ENCODE measurements at places on chromosomes 6 and 20.

GRCh38 chr6:54308289-54308985, at the start of gene TINAG:
Gene TINAG, plus strand, starts transcription at chr6:54308441. Its CDS starts 110 bp downstream, at chr6:54308551.
- DNase-seq = no peak

DNA sequence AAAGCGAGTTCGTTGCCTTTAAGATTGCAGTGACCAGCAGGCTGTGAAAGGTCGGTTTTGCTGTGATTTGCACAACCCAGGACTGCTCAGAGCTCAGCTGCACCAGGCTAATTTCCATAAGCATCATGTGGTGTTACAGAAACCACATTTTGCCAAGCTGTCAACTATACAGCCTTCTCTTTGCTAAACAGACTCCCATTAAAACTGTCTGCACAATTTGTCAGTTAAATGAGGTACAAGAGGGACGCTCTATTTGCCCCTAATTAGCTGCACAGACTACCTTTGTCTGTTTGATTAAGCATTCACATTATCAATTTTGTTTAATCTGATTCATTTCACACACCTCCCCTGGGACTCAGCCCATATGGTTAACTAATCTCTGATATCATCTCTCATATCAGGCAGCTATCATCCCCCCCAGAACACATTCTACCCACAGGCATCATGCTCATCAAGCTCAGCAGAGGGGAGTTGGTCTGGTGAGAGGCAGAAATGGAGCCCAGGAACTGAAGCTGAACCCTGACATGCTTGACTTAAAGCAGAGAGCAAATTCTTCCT, 62.1 kb downstream of the OLIG3 start:
- no peak for DNase-seq

GRCh38 chr6:57182017-57182432, 9.9 kb downstream of the BAG2 start:
- no peak for DNase-seq

DNA sequence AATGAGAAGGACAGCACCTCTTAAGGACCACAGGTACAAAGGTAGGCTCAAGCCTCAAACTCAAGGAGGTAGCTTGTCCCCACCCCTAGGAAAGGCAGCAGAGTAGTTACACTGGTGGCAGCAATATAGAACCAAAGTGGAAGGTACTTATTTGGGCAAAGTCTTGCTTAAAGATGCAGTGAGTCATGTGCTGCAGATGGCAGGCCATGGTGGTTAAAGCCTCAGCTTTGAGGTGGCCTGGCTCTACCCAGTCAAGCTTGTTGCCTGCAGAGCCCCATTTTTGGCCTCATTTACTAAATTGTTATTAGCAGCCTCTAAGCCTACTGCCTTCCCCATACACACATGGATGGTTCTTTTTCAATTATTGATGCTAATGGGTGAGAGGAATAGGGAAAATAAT, 146.0 kb downstream of the ELOVL4 start:
- no peak for DNase-seq

- no peak for DNase-seq
Measured at GRCh38 chr6:150322466-150322871, 46.3 kb upstream of the IYD start.

DNA sequence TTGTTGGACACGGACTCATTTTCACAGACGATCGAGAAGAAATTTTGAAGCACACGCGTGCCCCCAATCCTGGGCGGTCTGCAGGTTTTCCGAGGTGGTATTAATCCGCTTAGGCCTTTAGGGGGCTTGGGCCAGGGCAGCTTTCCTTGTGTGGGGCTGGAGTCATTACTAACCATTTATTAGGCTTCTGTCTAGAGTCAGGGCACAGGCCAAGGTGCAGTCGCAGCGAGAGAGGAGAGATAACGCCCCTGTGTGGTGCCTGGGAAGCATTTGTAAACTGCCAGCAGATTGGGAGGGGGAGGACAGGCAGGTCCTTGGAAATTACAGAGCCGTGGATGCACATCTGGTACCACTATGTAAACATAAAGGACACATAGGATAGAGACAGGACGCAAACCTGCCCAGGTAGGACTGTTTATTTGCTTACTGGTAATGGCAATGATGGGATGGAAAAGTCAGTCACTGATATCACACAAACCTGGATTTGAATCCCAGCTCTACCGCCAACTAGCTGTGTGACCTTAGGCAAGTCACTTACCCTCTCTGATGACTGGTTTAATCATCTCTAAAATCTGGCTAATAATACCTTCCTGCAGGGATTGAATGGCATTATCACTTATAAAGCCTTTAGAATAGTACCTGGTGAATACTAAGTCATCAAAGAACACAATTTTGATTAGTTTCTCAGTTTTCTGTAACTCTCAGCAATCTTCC, 76.4 kb downstream of the TMEM242 start:
- no peak for DNase-seq

DNA sequence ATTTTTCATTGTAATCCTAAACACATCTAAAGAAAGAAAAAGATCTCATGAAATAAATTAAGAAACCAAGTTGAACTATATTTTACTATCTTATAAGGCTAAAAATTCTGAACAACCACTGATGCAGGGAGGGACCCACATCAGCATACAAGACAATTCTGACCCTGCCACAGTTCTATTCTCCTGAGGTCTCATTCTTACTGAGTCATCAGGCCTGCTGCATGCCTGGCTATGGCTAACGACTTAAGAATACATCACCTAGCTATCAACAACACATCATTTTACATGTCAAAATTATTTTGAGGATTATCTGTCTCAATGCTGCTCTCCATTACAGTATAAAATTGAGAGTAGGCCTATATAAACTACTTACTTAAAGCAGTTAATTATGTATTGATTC, 52.9 kb downstream of the FBXL4 start:
- DNase-seq = no peak

DNA sequence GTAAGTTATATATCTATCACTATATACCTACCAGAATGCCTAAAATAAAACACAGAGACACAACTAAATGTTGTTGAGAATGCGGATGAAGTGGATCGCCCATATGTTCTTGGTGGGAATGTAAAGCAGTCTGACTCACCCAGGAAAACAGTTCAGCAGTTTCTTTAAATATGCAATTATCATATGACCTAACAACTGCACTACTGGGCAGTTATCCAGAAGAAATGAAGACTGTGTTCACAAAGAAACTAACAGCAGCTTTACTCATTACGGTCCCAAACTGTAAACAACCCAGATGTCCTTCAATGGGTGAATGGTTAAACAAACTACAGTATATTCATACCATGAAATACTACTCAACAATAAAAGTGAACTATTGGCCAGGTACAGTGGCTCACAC, 14.3 kb upstream of the ZC3H12D start:
- DNase-seq = no peak

GRCh38 chr20:9981829-9982228, 53.0 kb upstream of the ANKEF1 start:
- no peak for DNase-seq

- DNase-seq = no peak
Measured at GRCh38 chr20:17969884-17970409, 1.1 kb downstream of the MGME1 start.

- DNase-seq = no peak
Measured at GRCh38 chr6:90297115-90297866, 648 bp upstream of the BACH2 start.

GRCh38 chr6:3334555-3334954, 75.8 kb downstream of the PSMG4 start:
- no peak for DNase-seq

- DNase-seq = no peak
Measured at GRCh38 chr6:108565091-108565766, 4.5 kb downstream of the FOXO3 start.

GRCh38 chr6:14540276-14540675, 422.7 kb downstream of the CD83 start:
- no peak for DNase-seq

DNA sequence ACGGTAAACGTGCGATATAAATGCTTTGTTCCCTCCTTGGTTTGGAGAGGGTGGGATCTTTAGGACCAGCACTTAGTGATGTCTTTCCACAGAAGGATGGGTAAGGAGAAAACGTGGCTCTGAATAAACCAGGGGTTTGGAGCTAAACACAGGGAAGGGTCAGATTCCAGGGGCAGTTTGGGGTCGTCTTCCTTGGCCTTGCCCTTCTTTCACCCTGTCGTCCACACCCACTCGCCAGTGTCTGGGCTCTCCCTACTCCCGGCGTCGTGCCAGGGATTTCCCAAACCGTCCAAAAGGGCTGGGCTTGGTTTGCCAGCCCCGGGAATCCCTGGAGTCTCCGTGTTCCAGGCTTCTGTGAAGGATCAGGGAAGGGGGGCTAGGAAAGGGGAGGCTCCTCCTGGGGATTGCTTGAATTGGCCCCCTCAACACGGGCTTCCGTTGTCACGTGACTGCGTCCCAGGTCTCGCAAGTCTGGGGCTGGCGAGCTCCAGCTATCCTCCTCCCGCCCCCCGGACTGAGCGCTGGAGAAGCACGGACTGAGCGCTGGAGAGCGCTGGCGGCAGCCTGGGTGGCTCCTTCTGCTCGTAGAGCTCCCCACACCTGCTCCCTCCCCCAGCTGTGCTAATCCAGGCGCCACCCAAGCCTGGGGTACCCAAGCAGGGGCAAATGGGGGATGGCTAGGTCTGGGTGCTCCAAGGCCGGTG, 9.4 kb upstream of the ARMC12 start:
- peak; percentile 80 for DNase-seq

DNA sequence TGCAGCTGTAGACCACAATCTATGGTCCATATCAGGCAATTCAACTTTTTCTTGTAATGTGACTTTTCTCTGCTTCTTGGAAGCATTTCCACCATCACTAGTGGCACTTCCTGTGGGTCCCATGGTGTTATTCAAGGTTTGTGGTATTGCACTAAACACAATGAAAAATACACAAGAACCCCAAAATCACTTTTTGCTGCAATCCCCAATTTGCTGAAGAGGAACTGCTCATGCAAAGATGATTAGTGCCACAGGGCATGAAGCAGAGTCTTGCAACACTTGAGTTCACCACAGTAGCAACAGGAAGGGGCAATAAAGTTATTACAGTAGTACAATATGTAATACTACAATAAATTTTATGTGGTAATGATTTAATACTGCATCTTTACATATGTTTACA, 16.8 kb upstream of the TAAR1 start:
- DNase-seq = no peak

- no peak for DNase-seq
Measured at GRCh38 chr6:144285548-144285797, 338 bp downstream of the UTRN start.

- no peak for DNase-seq
Measured at GRCh38 chr6:165245701-165246100, 63.7 kb downstream of the C6orf118 start.

DNA sequence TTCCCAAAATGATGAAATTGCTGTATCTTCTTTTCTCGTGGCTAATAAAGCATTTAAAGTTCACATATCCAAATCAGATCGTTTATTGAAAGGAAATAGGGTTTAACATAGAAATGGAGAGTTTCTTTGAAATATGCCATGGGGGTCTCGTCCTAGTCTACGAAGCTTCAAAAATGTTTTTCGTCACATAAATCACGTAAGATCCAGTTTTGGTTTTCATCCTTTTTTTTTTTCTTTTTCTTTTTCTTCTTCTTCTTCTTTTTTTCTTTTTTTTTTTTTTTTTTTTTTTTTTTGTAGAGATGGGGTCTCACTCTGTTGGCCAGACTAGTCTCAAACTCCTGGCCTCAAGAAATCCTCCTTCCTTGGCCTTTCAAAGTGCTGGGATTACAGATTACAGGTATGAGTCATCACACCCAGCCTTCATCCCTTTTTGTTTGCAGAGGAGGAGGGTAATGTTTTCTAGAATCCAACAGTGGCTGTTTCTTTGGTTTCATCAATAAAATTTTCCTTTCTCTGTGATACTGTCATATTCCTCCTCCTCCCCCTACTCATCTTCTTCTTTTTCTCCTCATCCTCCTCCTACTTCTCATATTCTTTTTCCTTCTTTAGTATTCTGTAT, 94.7 kb upstream of the LOC128125822 start:
- no peak for DNase-seq

DNA sequence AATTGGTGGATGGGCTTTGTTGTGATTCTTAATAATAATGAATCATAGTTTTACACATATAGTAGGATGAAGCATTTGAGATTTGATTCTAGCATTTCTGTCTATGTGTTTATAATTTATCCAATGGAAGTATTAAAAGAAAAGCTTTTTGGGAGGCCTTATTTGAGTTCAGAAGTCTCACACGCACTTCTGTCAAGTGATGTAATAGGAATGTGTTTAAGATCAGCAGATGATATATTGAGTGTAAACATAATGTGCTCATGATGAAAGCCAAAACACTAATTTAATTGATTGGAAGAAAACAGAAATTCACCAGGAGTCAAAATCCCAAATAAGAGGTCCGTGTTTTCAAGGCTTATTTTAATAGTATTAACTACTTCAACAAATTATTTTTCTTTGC, 435.6 kb upstream of the HSF2 start:
- no peak for DNase-seq

- DNase-seq = no peak
Measured at GRCh38 chr20:63690898-63691710, 5.3 kb upstream of the TNFRSF6B start.

DNA sequence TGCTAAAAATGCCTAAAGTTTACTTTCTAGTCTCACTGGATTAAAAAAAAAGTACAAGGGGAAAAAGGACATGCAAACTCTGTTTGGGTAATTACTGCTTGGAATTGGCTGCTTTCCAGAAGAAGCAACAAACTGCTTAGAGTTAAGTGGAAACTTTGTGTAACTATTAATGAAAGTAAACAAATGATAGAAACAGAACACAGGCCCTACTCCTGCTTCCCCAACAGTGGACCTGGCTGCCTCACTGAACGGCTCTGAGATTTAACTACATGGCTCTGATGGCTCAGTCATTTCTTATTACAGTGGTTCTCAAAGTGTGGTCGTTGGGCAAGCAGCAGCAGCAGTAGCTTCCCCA, 108.5 kb downstream of the MAN1A1 start:
- DNase-seq = peak; percentile 1

DNA sequence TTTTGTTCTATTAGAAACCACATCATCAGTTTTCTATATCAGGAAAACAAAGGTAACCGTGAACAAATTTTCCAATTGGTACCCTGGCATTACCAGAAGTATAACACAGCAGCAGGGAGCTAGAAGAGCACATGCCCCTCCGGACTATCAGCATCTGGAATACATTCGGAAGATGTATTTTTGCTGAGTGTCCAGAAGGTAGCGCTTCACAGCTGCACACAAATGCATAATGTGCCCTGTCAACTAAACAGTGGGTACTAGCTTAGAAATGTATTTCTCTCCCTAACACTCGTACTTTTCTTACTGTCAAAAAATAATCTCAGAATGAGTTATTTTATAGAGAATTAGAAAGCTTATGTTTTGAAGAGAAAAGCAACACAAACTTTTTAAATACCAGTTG, 77.6 kb downstream of the HUS1B start:
- no peak for DNase-seq

- DNase-seq = peak; percentile 17
Measured at GRCh38 chr6:63636518-63637021, 968 bp downstream of the PHF3 start.

GRCh38 chr20:13546497-13547131, 92.1 kb downstream of the TASP1 start:
- DNase-seq = peak; percentile 45

Measured in NCI-H510A (cell line).